HTR-8/SVneo (cell line): ENCODE measurements at places on chromosomes 6 and 20.

GRCh38 chr6:110662490-110663211, 152.6 kb downstream of the CDK19 start:
- no peak for DNase-seq

DNA sequence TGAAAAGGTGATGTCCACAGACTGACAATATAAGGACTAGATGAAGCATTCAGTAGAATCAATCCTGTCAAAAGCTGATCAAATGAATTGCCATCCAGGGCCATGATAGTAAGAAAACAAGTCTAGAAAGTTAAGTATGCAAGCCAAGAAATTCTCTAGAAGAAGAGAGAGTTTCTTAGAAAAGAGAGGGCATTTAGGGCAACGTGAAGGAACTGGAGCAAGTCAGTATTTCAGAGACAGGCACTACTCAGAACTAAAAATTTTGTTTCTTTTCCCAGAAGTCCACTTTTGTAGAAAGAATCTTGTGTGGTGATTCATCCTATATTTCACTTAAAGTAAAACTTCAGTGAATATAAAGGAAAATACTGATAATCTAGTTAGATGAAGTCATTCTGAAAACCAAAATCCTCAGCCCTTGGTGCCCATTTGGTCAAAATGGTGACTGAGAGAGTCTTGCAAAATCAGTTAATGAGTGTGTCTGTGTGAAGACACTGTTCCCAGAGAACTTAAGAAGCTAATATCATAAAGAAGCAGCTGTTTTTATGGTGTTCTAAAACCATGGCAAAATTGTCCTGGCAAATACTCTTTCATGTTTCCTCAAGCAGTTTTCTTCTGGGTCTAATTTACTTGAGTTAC, 82.2 kb downstream of the COL19A1 start:
- DNase-seq: no peak

DNA sequence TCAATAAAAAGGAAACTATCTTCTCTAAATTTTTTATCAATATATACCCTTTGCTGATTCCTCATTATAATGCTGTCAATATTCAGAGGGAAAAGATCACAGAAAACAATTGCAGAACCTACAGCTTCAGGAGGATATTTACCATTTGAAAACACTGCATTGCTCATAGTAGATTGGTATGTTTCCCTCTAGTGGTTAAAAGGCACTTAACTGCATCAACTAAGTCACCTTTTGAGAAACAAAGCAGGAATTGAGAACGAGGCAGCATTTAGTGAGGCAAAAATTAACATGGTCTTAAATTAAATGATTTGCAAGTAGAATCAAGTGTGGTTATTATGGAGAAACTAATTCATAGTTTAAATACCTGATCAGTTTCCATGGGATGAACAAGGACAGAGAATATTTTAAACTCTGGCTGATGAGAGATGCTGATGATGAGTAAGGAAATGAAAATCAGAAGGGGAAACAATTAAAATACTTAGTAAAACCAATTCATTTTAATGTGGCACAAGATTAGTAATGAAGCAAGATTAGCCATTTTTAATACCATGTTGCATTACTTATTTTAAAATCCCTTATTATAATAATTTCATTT, 642.1 kb downstream of the EPHA7 start:
- DNase-seq: peak; percentile 0

- peak; percentile 13 for DNase-seq
These were observed 164.9 kb upstream of the SASH1 start for GRCh38 chr6:148177589-148178233.

GRCh38 chr6:37988696-37989095, 169.2 kb downstream of the ZFAND3 start:
- DNase-seq: no peak

DNA sequence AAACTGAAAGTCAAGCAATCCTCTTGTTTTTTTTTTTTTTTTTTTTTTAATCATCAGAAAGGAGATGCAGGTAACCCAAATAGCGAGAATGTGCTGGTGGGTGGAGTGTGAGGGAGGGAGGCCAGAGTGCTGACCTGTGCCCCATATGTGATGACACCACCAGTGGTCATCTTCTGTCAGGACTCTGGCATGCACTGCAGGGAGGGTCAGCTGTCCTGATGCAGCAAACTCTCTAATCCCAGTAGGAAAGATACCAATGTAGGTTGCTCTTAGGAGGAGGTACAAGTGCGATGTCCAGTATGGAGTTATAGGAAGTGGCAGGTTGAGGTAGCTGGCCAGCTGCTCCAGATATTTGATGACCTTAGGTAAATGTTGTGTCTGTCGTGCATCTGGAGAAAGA, 2.8 kb upstream of the CST4 start:
- DNase-seq: no peak

GRCh38 chr6:66184091-66184490, 477.1 kb upstream of the EYS start:
- DNase-seq: no peak

- no peak for DNase-seq
These were observed 31.0 kb upstream of the FBXO30 start for GRCh38 chr6:145845557-145845956.

DNA sequence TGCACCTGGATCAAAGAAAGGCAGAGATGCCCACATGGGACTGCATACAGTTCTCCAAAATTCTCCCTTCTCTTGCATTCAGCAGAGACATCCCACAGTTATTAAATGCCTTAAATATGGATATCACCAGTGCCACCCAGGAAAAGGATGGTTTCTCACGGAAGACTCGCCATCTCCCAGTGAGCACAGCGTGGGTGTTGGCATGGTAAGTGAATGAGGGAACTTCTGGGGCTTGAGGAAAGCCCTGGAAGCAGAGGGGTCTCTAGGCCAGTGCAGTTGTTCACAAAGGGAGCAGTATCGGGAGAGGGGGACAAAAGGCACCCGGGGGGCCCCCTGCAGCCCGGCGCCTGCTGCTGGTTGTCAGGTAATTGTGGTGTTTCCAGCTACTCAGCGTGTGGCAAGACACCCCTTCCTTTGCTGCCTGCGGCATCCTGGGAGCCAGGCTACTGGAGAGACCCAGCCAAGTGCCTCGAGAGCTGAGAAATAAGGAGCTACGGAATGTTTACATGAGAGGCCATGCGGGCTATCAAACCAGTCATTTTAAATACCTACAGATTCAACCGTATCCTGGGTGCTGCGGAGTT, 125.4 kb downstream of the PXDC1 start:
- DNase-seq: no peak
